NCI-H1417 (cell line): ENCODE measurements at places on chromosomes 4 and X.
A peak's percentile ranks its signal among the peaks of the same experiment; 100 is the strongest.

- DNase-seq: no peak
These were observed at the start of gene GPC4 for GRCh38 chrX:133415276-133416105. Gene GPC4, minus strand, starts transcription at chrX:133415489. Its CDS starts 524 bp downstream, at chrX:133414965.

DNA sequence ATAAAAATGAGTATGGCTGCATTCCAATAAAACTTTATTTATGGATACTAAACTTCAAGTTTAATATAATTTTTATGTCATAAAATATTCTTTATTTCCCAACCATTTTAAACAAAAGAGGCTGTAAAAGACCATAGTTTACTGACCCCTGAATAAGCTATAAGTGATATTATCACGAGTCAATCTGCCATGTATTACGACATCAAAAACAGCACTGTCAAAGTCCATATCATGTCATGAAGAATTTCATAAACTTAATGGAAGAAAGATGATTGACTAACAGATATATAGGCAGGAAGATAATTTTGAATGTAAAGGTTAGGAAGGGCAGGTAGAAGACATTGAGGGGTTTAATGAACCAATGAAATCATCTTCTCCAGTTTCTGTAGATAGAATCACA is 18.2 kb downstream of the TMEM156 start:
- DNase-seq: no peak

DNA sequence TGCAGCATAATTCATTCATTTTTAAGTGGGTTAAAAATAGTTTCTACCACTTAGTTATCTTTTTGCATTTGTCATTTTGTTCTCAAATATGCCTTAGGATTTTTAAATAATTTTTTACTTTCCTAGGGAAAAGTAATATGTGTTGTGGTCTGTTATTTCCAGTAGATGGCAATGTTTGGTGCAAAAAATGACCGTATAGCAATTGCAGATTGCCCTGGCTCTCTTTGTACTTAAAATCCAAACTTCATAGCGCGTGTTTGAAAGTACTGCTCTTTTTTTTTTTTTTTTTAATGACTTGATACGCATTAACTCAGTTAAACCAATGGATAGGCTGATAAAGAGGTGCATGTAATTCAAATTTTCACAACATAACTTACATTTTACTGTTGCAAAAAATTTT is 74.4 kb upstream of the RBMX start:
- no peak for DNase-seq

DNA sequence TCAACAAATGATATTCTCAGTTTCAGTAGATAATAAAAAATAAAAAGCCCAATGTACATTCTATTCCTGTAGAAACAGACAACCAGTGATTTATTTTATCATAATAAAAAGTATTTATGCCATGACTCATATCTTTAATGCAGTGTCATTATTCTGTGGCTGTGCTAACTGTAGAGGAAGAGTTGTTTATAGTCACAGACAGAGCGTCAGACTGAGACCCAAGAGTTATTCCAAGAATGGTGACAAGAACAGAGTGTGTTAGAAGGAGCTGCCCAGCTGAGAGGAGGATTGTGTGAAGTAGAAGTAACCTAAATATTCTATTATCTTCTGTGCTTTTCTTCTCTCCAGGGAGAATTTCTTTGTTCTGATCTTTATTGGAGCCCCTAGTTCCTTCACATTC is 210.7 kb downstream of the PPP1R2C start:
- DNase-seq: no peak

DNA sequence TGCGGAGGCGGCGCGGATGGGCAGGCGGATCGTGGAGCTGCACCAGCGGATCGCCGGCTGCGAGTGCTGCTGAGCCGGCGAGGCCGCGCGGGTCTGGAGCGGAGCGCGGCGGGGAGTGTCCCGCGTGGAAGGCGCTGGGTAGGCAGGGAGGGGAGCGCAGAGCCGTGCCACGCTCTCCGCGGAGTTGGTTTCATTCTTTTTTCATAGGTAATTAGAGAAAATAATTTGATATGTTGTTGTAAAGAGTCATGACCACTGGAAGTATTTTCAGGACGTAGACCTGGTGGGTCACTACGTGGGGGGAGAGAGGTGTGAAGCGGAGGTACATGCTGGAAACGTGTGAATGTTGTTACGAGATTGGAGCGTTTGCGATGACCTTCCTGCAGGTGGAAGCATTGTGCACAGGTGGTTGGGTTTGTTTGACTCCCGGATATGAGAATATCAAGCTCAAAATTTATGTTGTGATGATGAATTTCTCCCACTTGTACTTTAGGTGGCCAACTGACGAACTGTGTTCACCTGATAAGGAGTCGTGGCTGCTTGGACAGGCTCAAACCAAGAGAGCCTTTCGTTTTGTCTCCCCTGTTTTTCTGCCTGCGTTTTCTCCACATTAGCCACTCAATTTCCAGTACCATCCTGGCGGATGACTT is 19.1 kb upstream of the S100P start:
- peak; percentile 66 for DNase-seq

GRCh38 chrX:74940414-74940813 is 15.2 kb upstream of the NEXMIF start:
- no peak for DNase-seq

GRCh38 chrX:116230130-116230898 is 59.8 kb downstream of the AGTR2 start:
- no peak for DNase-seq

GRCh38 chrX:10932842-10933440 is 178.2 kb upstream of the HCCS start:
- DNase-seq: peak; percentile 77

- no peak for DNase-seq
These were observed at the start of gene NBDY for GRCh38 chrX:56729152-56729850. Gene NBDY, plus strand, starts transcription at chrX:56729243. Its CDS starts 111 bp downstream, at chrX:56729354.

- no peak for DNase-seq
These were observed 53.5 kb downstream of the SPANXA2 start for GRCh38 chrX:141642979-141643378.

GRCh38 chrX:34612036-34612435 is 45.0 kb downstream of the TMEM47 start:
- DNase-seq: peak; percentile 3

GRCh38 chr4:1271686-1272085 is 18.0 kb upstream of the MAEA start:
- DNase-seq: no peak

- no peak for DNase-seq
These were observed 84.9 kb downstream of the CBLL2 start for GRCh38 chrX:22357621-22358020.

DNA sequence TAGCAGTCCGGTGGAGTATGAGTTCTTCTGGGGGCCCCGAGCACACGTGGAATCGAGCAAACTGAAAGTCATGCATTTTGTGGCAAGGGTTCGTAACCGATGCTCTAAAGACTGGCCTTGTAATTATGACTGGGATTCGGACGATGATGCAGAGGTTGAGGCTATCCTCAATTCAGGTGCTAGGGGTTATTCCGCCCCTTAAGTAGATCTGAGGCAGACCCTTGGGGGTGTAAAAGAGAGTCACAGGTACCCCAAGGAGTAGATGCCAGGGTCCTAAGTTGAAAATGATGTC is 852 bp downstream of the MAGEH1 start:
- DNase-seq: no peak

- no peak for DNase-seq
These were observed 18.7 kb downstream of the TXLNG start for GRCh38 chrX:16804923-16805464.

- DNase-seq: no peak
These were observed 56.8 kb upstream of the PRDX4 start for GRCh38 chrX:23610495-23610894.

- no peak for DNase-seq
These were observed 17.8 kb downstream of the LAS1L start for GRCh38 chrX:65516756-65517155.

DNA sequence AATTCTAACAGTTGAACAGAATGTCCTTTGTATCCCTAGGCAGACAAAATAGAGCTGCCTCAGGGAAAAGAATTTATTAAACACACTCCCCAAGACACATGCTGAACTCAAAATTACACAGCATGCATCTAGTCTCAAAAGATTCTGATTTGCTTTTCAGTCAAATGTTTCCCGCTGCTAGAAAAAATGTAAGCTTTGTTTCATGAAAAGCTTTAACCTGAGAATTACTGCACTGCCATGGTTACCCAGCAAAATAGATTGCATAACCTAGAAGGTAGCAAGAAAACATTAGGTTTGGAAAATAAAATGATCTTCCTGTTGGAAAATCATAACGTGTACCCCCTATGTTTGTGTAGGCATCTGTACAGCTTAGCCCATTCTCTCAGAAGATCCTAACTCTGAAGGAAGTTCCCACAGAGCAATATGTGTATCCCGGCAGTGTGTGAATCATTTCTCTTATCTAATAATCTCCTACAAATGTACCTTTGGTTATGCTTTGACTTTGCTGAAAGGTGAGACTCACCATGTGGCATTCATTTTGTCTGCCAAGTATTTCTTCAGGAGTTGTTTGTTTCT is 646.9 kb downstream of the STPG2 start:
- DNase-seq: peak; percentile 55

GRCh38 chr4:158159054-158159717 is 13.6 kb downstream of the GASK1B start:
- no peak for DNase-seq

GRCh38 chr4:70902577-70903290 is 565 bp downstream of the MOB1B start:
- peak; percentile 77 for DNase-seq

- no peak for DNase-seq
These were observed 38.1 kb downstream of the PROM1 start for GRCh38 chr4:16045687-16046086.

GRCh38 chrX:150982235-150982787 is 824 bp upstream of the HMGB3 start:
- no peak for DNase-seq
